ENCODE measurements at places on chromosomes 4 and X.

DNA sequence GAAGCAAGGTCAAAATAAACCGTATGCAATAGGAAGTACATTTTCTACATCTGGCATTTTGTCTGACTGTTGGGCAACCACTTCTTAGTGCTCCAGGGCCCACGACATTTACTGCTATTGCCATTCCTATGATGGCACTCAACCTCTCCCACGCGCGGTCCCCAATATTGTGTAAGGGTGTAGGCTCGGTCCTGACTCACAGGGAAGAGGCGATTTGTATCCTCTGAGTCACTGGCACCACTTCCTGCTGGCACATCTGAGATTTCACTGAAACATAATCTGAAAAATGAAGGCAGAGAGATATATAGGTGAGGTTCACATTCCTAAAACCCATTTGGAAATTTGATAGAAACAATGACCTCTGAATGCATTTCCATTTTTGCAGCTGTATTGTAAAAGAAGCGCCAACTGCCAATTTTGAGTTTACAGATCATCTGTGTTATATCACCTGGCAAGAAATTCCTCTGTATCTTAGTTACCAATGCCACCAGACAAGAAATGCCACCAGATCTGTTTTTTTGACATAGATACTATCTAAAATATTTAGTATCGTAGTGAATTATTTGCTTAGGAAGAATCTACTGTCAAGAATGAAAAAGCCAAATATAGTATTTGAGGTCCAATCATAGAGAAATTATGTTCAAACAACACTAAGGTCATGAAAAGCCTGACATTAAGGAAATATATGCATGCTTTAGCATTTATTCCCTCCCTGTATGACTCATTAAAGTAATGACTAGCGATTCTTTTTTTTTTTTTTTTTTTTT is 9.8 kb downstream of the EREG start:
- peak; percentile 60 for DNase-seq

DNA sequence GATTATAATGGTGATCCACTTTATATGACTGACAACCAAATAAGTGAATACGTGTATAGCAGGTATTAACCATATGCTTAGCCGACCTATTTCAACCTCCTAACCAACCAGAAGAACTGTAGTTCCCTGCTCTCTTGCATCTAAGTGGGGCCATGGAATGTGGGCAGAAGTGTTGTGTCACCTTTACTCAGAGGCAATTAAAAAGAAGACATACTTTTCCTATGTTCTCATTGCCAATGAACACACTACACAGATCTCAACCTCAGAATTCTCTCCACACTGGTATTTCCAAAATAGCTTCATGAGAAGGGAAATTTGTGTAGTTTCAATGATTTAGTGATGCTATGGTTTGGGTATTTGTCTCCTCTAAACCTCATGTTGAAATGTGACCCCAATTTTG is 3.2 kb upstream of the NFKB1 start:
- no peak for DNase-seq

DNA sequence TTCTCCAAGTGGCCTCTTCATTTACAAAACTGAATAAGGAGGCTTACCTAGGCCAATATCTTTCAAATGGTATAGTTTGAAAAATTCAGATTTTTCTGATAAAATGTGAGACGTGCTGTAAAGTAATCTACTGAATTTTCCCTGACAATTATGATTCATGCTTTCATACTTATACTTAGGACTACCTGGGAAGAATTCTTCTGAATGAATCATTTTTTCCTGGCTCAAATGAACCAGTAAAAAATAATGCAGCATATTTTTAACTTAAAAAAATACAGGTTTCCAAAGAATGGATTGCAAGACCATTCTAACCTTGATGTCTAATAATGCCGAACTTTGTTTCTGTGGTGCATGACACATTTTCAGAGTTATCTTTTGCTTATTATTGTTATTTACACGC is 375.4 kb downstream of the ZNF674 start:
- no peak for DNase-seq

GRCh38 chrX:107480272-107480671 is 30.8 kb downstream of the FRMPD3 start:
- no peak for DNase-seq

GRCh38 chr4:13478131-13478530 is 6.0 kb downstream of the RAB28 start:
- no peak for DNase-seq

- DNase-seq: peak; percentile 70
Observed at GRCh38 chrX:74535408-74536151, 78.8 kb downstream of the RLIM start.

GRCh38 chrX:102338162-102338561 is 91.2 kb downstream of the NXF2 start:
- DNase-seq: no peak

DNA sequence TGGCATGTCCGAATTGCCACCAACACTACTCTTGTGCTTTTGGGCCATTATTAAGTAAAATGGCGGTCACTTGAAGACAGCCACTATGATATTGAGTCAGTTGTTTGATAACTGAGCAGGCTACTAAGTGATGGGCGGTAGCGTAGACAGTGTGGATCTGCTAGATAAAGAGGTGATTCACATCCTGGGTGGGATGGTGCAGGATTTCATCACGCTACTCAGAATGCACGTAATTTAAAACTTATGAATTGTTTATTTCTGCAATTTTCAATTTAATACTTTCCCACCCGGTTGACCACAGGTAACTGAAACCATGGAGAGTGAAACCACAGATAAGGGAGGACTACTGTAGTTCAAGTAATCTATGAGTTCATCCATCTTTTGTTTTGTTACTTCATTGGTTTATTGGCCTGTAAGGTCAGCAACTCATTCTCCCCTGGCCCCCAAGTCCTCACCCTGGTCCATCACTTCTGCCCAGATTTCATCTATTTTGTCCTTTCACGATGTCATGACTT is 2.9 kb downstream of the ARAF start:
- DNase-seq: no peak

GRCh38 chr4:102444752-102445151 is 56.4 kb upstream of the NFKB1 start:
- DNase-seq: no peak

DNA sequence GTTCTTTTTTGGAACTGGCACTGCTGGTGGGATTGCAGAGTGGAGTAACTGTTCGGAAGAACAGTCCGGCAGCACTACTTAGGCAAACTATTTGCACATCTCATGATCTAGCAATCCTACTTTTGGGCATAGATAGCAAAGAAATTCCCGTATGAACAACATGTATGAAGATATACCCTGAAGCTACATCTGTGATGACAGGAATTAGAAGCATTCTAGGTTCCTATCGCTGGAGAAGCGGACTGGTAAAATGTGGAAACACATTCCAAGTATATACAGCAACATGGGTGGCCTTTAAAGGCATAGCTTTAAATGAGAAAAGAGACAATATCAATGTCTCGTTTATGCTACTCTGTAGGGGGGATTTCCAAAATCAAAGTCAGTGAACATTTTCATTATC is 3.1 kb downstream of the DCAF16 start:
- peak; percentile 45 for DNase-seq

DNA sequence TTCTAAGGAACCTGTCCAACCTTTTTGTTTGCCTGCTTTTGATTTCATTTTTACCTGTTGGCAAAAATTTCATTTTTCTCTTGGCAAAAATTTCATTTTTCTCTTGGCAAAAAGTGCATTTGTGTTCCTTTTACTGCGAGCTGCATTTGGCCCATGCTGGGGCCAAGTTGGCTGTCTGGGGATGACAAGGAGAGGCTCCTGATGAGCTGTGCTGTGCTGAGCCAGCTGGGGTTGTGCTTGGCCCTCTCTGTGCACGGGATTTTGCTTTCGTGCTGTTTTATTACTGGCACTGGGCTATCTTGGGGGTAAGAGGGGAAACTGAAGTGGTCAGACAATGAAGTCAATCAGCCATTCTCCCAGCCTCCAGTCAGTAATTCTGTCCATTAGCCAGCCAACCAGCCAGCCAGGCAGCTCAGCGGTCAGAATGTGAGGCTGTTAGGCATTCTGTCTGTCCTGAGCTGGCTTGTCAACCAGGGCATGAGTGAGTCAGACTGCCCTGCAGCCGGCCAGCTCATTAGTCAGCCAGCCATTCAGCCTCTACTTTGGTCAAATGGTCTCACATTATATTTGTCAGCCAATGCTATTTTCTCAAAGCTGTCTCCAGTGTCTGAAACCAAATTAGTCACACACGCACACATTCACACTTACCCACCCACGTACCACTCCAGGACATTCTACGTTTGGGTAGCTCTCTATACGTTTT is 56.9 kb upstream of the PRPS1 start:
- peak; percentile 86 for DNase-seq

DNA sequence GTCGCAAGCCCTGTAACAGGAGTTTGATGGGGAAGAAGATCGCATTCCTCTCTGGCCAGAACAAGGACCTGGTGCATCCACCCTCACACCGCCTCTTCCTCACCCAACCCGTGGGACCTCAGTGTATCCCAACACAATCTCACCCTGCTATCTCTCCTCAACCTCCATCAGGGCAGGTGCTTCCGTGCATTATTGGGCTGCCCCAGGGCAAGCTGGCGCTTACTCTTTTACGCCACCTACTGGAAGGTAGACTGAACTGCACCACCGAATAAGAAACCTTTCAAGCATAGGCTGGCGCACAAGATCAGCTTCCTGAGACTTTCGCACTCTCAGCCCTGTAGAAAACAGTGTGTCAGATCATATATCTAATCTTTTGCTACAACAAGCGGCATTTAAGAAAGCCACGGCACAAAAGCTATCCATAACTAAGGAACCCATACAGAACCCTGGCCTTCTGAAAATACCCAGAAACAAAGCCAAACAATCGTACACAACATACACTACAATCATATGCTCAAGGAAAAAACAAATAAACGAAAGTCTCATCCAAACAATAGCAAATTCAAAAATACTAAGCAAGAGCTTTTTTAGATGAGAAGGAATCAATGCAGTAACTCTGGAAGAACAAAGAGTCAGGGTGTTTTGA is 209.3 kb downstream of the UGT8 start:
- DNase-seq: peak; percentile 46

DNA sequence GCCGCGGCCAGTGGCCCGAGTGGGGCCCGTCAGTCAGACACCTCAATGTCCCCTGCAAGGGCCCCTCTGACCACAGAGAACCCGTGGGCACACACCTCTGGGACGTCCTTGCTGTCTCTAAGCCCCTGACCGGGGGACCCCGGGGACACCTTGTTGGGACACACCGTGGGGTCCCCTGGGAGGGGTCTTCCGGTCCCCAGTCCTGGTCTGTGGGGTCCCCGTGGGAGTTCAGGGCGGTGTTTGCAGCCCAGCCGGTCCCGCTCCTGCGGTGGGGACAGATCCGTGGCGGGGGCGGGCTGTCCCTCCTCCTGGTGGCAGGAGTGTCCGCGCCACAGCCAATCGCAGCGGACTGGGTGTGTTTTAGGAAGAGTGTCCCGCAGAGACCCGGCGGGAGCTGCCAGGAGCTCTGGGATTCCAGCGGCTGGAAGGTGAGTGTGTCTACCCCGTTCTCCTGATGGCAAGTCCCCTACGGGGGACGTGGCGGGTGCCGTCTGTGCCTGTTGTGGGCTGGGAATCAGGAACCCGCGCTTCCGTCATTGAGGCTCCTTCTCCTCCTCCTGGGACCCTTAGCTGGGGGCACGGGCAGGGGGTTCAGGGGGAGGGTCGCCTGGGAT is 5.1 kb upstream of the PLCXD1 start:
- DNase-seq: peak; percentile 60

DNA sequence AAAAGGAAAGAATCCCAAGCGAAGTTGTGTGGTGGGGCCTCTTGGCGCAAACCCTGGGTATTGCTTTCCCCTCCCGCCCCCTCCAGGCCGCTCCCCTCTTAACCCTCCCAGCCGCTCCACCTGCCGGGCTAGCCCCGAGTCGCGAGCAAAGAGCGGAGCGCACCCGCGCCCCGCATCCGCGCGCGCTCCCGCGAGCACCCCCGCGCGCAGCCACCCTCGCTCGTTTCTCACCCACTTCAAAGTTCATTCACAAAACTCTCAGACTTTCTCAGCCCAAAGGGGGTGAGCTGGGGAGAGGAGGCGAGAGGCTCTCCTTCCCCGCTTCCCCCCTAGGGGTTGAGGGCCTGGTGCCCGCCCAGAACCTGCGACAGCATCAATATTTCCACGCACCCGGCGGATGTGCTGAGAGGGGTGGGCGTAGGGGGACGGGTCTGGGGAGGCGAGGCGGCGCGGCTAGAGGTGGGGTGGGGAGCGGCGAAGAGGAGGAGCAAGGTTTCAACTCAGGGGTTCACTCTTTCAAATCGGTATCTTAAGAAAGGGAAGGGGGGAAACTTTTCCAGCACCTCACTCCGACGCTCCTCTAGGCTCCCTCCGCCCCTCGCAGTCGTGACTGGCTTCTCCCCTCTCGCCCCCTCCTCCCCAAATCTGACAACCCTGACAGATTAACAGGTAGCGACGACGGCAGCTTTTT is 1.8 kb downstream of the MAML3 start:
- DNase-seq: no peak

DNA sequence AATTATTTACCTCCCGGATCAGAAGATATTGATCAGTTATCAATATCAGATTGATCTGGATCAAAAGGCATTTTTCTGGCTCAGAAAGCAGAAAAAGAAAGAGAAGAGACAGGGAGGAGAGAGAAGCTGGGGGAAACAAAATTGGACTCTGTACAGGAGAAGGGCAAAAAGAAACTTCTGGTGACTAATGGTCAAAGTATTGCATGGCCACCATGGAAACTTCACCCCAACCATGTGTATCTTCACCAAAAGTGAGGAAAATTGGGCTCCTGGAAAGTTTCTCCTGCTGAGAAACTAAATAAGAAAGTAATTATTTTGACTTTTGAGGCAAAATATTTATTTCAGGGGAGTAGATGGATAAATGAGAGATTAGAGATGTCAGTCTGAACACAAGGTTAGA is 33.9 kb downstream of the RNF150 start:
- peak; percentile 52 for DNase-seq

DNA sequence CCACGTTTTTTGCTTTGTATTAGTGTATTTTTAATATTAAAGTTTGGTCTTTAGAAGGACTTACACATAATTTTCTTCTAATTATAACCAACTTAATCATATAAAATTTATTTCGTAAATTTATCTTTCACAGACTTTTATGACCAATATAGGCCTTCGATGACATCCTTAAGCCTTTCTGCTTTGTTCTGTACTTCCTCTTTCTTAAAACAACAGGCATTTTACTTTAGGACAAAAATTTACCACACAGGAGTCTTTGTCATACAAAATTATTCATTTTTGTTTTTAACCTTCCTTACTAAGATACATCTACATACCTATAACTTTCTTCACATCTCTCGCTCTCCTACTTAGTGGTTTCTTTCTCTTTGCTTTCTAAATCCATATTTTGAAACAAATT is 56.3 kb downstream of the RGS12 start:
- no peak for DNase-seq

DNA sequence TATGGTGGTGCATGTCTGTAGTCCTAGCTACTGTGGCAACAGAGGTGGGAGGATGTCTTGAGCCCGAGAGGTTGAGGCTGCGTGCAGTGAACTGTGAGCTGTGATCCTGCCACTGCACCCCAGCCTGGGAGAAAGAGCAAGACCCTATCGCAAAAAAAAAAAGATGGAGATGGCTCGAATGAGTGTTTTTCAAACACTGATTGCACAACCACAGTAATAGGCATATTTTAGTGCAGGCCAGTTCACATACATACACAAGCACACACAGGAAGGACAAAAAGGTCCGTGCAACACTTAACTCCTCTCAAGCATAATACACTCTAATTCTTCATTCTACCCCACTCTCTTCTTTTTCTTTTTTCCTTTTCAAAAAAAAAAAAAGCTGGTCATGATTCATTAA is 5.1 kb downstream of the EFHC2 start:
- no peak for DNase-seq

- DNase-seq: no peak
Observed at GRCh38 chr4:102350634-102351033, 5.4 kb upstream of the SLC39A8 start.
